ENCODE measurements at places on chromosomes 2 and 18. TPM values are rescaled to one million over a fixed set of nuclear protein-coding genes. Genes with fewer than 3 reads are reported as not detected.

The UPP2 gene
- 0.07 TPM for total RNA-seq

The CYTIP gene
- 484 TPM for total RNA-seq

The ANKRD36C gene
- 78.8 TPM for total RNA-seq

The CCDC150 gene
- 16.6 TPM for total RNA-seq

The C2orf66 gene
- 1.8 TPM for total RNA-seq

The TPO gene
- total RNA-seq, result not detected

The DTNB gene
- 28.9 TPM for total RNA-seq

The GDF7 gene
- total RNA-seq, result not detected

The FAM124B gene
- total RNA-seq, result 0.39 TPM

All from T-helper 1 cell treated with Interleukin-12 subunit alpha and Interleukin-12 subunit beta and Interleukin-4 antibody, amounts not matched to agents 30 ng/mL and 1 ng/mL, for 36 hours (primary cell).